ENCODE measurements at places on chromosomes 2 and 18.

DNA sequence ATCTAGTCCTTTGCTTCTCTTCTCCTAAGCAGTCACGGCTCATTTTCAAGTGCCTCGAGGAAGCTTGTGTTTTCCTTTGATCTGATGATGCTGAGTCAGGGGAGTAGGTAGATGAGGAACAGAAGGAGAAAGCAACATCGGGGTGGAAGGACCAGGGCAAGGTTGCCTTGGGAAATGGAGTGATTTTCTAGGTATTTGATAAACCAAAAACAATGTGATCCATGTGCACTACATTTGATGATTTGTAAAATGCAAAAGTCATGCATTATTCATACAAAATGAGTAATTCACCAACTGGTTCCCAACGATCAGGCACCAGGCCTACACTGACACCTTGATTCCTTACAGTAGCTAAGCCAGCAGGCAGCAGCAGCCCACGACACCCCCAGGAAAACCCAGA lies 205.3 kb downstream of the ANAPC1 start:
- DNase-seq, result no peak

- no peak for DNase-seq
Measured at GRCh38 chr18:79424008-79424565, 28.4 kb downstream of the NFATC1 start.

DNA sequence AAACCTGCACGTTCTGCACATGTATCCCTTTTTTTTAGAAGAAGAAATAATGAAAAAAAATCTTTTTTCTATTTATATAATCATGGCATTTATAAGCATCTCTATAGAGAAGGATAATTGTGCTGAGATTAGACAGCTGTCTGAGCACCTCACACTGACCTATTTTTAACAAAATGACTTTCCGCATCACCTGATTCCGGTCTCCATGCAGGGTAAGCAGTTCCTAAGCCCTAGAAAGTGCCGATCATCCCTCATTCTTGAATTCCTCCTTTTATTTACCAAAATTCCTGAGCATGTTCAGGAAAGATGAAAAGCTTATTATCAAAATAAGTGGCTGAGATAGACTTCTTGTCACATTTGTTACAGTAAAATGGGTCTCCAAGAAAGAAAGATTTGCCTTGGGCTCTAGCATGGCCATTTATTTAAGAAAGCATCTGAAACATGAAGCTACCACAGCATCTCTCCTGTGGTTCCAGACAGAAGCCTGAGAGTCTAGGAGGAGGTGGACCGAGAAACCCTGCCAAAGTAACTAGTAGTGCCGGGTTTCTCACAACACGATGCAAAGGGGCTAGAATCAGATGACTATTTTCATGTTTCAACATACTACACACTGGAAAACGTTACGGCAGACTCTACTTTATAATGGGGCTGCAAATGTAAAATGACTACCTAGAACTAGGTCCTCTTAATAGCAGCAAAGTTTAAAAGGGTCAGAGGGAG lies 670 bp downstream of the GKN1 start:
- no peak for DNase-seq

- no peak for DNase-seq
Measured at GRCh38 chr2:40363631-40364030, 88.3 kb downstream of the SLC8A1 start.

DNA sequence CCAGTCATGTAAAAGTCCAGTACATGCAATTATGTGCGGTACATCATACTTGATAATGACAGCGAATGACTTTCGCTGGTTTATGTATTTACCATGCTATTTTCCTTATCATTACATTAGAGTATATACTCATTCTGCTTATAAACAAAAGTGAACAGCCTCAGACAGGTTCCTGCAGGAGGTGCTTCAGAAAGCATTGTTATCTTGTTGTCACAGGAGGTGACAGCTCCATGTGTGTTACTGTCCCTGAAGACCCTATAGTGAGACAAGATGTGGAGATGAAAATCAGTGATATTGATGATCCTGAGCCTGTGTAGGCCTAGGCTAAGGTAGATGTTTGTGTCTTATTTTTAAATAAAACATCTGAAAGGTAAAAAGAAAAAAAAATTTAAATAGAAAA lies 15.3 kb upstream of the MPPE1 start:
- DNase-seq, result no peak

DNA sequence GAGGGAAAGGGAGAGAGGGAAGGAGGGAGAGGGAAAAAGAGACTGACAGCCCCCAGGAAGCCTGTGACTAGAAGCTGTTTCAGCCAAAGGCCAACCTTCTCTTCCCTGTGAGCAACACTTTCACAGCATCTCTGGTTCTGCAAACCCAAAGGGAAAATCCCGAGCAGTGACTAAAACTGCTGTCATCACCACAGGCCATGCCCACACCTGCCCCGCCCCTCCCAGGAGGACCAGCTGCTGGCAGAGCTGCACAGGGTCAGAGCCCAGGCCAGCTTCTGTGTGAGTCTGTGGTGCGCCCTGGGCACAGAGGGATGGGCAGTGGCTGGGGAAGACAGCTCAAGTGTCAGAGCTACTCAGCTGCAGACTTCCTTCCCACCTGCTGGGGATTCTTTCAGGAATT lies 64.9 kb upstream of the OTOS start:
- DNase-seq, result no peak

DNA sequence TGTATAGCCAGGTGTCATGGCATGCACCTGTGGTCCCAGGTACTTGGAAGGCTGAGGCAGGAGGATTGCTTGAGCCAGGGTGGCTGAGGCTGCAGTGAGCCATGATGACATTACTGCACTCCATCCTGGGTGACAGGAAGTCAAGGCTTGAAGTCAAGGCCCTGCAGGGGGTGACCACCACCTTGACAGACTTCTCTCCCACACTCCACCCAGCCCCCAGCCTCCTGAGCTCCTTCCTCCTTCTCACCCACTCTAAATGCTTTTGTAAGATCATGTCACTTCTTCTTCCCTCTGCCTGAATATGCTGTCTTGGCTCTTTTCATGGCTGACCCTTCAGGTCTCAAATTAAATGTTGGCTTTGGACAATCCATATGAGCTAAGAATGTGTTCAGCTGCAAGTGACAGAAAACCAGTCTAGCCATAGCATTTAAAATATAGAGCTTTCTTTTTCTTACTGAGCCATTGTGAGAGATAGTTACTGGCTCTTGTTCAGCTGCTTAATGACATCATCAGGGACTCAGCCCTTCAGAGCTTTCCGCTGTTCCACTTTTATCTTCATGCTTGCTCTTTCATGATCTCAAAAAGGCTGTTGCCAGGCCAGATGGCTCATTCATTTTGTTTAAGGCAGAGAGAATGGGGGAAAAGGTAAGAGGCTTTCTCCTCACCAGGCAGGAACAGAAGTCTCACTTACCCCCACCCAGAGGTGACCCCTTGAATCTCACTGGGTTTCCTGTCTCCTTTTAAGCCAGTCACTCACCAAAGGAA lies 36.7 kb upstream of the TTC39C start:
- DNase-seq, result no peak

- no peak for DNase-seq
Measured at GRCh38 chr2:47003641-47004427, 88.2 kb upstream of the MCFD2 start.

GRCh38 chr2:121088251-121089165 lies 196.5 kb downstream of the TFCP2L1 start:
- no peak for DNase-seq

DNA sequence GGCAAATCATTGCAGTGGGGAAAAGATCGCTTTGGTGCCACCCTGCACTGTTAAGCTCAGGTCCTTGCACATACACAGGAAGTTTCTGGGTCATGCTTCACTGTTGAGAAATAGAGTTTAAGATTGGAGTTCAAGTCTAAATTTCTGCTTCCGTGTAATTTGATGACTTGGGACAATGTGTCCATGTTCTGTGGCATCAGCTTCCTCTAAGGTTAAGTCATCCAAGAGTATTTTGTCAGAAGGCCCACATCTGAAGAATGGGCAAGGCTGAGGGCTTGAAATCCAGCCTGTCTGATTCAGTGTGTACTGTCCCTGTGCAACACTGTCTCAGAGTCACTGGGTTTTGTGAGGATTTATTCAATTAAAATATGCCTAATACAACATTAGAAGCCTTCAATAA lies 880.7 kb downstream of the SUCLG1 start:
- DNase-seq, result no peak

- DNase-seq, result no peak
Measured at GRCh38 chr2:66446941-66447340, 12.0 kb downstream of the MEIS1 start.

DNA sequence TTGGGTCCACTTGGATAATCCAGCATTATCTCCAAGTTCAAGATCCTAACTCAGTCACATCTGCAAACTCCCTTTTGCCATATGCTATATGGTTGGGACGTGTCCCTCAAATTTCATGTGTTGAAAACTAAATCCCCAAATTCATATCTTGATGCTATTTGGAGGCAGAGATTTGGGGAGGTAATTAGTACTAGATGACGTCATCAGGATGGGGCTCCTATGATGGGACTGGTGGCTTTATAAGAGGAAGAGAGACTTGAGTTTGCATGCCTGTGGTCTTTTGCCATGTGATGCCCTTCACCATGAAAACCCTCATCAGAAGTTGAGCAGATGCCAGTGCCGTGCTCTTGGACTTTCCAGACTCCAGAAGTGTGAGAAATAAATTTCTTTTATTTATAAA lies 16.8 kb upstream of the SMAD4 start:
- DNase-seq, result no peak

- no peak for DNase-seq
Measured at GRCh38 chr2:53826030-53826410, 33.7 kb downstream of the GPR75 start.

Measured in activated CD8-positive, alpha-beta memory T cell treated with anti-CD3 and anti-CD28 coated beads for 4 hours (primary cell).